Substantia nigra (tissue), 51 donors: ENCODE measurements at places on chromosomes 11 and 22.
A peak's percentile ranks its signal among the peaks of the same experiment; 100 is the strongest.

DNA sequence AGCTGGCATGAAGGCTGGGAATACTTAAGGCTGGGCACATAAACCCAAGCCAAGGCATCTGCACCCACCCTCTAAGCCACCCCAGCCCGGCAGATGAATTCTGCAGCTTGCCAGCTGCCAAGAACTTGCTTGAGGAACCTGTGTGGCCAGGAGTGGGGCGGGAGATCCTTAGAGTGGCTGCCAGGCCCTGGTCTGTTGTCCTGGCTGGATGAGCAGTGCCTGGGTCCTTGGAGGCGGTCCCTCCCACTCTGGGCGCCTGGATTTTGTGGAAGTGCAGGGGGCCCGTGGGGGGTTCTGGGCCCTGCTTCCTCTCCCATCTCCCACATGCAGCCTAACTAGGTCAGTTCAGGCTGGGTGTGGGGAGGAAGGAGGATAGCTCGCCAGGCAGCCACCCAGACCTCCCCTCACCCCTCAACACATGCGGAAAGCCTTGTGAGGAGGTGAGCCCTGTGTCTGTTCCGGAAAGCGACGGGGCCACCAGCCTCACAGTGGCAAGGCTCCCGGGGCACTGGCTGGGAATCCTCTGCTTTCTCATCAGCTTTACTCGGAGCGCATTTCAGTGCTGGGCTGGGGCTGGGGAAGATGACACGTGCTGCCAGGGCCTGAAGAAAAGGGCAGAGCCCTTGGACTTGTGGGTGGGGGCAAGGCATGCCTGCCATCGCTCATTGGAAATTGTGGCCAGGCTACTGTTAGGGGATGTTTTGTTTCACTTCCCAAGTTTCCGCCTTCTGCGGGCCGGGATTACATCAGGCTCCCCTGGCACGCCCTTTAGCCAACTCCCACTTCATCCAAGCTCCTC is 8.4 kb downstream of the DAGLA start:
- no peak for DNase-seq

- DNase-seq: no peak
These were observed 29.9 kb downstream of the CWF19L2 start for GRCh38 chr11:107427569-107428180.

- no peak for DNase-seq
These were observed 47.5 kb upstream of the TCF20 start for GRCh38 chr22:42317691-42318547.

- DNase-seq: no peak
These were observed 682.2 kb upstream of the RAG2 start for GRCh38 chr11:37280200-37280599.

DNA sequence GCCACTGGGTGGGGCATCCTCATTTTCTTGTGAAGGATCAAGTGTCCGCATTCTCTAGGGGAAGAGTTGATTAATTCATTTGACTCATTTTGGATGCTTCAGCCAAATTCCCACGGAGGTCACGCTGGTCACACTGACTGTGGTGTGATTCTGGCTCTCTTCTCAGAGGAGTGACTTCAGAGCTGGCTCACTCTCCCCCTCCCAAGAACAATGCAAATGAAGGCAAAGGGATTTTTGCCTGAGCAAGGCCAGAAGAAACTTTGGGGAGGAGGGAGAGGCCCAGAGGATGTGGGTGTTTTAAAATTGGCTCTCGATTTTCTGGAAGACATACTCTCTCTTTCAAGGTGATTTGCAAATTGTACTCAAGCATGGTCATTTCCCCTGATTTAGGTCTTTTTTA is 51.1 kb upstream of the LMO2 start:
- peak; percentile 6 for DNase-seq
